Skin of body (tissue), 3 donors: ENCODE measurements at places on chromosomes 6 and 20.

GRCh38 chr6:167670938-167671338 is 155.8 kb upstream of the AFDN start:
- DNase-seq: no peak

GRCh38 chr6:13457577-13457976 is 29.8 kb downstream of the GFOD1 start:
- no peak for DNase-seq

GRCh38 chr6:24131751-24132150 is 5.7 kb downstream of the NRSN1 start:
- no peak for DNase-seq

DNA sequence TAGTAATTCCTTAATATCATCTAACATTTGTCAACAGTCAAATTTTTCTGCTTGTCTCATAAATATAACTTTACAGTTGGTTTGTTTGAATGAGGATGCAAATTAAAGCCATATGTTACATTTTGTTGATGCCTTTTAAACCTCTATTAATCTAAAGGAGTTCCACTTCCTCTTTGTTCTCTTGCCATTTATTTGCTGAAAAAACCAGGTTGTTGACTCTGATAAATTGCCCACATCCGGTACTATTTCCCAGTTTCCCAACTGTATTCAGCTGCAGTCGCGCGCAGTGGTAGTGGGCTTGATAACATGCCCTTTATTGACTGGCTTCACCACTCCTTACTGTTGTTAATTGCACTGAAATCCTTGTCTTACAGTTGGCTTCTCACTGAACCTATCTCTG is 32.8 kb upstream of the SIRPB2 start:
- no peak for DNase-seq

GRCh38 chr6:17842014-17842776 is 135.5 kb upstream of the NUP153 start:
- no peak for DNase-seq

GRCh38 chr6:68655028-68655427 is 19.9 kb downstream of the ADGRB3 start:
- DNase-seq: no peak
